Iris pigment epithelial cell (primary cell): ENCODE measurements at places on chromosomes 7 and 10.
A peak's percentile ranks its signal among the peaks of the same experiment; 100 is the strongest.

DNA sequence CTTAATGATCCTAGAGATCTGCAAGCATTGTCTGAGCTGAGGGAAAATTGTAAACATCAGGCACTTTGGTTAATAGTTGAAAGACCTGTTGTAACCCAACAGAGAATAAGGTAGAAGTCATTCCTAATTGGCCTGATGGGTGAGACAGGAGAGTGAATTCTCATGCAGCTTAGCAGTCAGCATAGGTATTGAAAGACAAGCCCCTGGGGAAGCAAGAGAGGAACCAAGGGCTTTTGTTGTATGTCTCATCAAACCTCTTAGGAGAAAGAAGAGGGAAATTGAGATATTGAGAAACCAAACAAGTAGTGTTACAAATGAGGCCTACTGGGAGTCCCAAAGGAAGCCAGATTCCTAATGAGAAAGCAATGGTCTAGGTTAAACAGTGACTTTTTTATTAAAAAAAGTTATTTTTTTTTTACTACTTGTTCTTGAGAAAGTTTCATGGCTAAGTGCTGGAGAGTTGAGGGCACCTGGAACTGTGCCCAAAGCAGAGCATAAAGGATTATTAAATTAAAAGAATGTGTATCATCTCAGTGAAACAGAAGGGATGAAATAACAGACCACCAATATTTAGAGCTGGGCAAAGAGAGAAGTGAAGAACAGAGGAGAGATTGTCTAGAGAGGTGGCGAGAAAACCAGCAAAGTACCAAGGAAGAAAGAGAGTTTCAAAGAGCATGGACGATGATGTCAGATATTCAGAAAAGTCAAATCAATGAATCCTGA, 168.9 kb downstream of the CDK14 start:
- DNase-seq, result no peak

- DNase-seq, result no peak
Measured at GRCh38 chr10:58896229-58896628, 280.2 kb upstream of the PHYHIPL start.

DNA sequence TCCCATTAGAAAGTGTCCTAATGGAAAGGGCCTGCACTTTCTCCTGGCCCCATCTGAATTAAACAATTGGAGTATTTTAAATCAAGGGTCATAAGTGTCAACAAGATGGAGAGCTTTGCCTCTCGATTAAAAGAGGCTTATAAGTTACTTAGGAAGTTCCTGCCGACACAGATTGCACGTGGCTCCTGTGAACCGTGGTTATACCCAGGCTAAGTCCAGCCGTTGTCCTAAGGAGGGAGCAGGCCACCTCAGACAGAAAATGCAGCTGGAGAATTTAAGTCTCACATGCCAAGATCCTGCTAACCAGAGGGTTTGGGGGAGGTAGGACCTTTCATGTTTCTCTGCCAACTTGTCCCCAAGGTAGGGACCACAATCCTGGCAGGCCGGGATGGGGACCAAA, 626.5 kb upstream of the GALNT17 start:
- no peak for DNase-seq

DNA sequence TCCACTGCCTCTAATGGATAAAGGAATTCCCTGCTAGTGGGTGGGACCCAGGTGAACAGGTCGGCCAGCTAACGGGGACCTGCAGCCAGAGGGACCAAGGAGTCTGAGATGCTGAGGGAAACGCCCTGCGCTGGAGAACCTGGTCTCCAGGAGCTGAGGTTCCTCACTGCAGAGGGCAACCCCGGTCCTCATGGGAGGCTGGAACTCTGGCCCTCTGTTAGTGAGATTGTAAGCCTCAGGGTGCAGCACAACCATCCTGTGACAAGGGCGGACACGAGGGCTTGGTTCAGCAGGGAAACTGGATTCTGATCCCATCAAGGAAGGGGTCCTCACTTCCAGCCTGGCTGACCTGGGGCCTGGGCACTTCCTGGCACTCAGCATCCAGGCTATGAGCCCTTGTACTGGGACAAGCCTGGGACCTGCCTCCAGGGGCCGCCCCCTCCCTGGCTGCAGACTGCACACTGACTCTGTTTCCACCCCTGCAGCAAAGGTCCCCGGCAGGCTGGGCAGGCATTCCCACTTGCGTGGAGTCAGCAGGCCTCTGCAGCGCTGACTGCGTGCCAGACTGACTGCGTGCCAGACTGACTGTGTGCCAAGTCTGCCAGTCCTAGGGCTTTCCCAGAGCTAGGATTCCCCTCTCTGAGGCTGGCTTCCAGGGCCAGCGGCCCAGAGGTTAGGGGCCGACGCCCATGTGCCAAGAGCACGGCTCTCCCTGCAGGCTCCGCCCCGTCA, 143.2 kb downstream of the MAPK8 start:
- no peak for DNase-seq

- DNase-seq, result no peak
Measured at GRCh38 chr7:73442222-73442902, 8.8 kb downstream of the FZD9 start.

DNA sequence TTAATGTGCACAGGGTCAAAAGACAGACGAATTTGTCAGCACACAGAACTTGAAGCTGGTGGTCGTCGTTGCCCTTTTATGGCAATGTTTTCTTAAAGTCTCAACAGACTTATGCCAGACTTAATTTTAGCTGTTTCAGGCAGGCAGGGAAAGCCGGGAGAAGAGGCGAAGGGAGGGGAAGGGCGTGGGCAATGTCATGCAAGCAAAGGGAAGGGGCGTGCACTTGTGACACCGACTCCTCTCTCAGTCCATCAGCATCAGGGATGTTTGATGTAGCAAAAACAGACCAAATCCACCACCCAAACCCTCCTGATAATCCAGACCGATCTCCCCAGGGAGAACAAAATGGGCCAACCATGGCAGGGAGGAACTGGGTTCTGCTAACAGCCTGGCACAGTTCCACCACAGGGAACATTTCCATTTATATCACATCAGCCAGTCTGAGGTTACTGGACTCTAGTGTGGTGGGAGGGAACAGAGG, 118.1 kb upstream of the RHEB start:
- DNase-seq, result peak; percentile 29

DNA sequence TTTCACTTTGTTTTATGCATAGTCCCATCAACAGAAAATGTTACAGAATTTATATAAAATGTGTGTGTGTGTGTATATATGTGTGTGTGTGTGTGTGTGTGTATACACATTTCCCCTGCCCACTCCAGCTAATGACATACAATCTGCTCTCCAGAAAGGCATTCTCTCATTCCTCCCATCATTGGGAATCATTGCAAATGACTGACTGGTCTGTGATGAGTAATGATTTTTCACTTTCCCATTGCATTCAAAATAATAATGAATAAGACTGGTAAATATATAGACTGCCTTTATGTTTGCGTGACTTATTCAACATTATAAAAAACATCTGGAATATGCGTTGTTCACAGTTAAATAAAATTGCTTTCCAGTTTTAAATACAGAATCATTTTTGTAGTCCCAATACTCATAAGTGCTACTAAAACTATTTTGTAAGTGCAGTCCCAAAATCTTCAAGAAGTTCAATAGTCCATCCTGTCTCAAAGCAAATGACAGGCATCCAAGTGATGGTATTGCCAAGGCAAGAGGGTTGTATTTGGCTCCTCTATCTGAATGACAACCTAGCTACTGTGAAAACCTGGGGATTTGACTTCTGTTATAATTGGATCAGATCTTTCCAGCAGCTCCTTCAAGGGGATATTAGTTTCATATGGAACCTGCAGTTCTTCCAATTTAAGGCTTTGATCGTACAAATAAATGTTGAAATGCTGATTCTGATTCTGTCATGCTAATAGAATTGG, 150.9 kb downstream of the POLR1F start:
- DNase-seq, result peak; percentile 71

DNA sequence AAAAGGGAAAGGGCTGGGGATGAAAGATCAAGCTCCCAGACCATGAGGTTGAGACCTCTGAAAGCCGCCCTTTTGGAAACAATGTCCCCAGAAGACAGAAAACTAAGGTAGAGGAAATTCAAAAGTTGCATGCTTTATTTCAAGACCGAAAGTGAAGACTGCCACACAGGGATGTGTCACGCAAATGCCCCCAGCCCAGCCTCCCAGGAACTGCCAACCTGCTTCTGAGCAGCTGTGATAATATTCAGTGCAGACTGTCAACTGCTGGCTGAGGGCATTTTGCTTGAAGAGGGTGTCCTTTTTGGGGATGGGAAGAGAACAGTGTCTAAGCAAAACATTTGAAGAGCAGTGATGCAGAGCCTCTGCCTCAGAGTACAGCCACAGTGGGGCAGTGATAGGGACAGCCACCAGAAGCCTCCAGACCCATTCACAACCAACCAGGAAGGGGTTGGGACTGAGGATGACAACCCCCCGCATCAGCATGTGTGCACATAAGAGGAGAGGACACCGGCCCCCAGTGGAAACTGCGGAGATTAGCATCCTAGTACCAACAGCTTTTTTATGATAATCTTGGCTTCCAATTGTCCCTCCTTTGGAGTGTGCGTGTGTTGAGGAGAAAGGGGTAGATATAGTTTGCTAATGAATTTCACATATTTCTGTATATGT, 34.7 kb upstream of the NFE2L3 start:
- no peak for DNase-seq

GRCh38 chr7:48004638-48005037, 24.3 kb downstream of the SUN3 start:
- no peak for DNase-seq

- peak; percentile 85 for DNase-seq
Measured at GRCh38 chr10:24360282-24361127, 151.6 kb downstream of the KIAA1217 start.

GRCh38 chr10:87558333-87558732, 53.6 kb downstream of the MINPP1 start:
- no peak for DNase-seq

GRCh38 chr7:26609532-26609931, 254.9 kb downstream of the SKAP2 start:
- DNase-seq, result no peak

- peak; percentile 41 for DNase-seq
Measured at GRCh38 chr10:99777918-99778714, 4.3 kb upstream of the ABCC2 start.
